ENCODE measurements at places on chromosomes 4 and X.

DNA sequence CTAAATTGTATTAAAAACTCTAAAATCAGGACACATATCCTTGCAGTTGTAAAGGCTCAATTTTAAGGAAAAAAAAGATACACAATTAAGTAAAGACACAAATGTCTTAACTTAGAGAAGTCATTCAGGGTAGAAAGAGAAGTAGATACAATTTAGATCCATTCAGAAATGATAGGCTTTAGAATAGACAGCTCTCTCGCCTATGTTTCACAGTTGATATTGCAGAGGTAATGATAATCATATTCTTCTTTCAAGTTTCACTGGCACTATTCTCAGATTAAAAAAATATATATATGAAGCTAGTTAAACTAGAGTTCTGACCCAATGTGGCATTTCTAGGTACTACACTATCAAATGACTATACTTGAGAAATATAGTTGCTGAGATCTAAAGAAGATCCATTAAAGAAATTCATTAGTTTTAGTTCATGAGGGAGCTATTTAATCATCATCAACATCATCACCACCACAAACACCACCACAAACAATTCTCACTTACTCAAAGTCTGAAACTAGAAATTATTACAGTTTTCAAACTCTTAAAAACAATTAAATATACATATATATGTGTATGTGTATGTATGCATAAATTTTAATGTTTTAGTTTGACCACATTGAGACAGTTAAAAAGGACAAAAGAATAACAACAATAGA, 93.1 kb downstream of the ANTXR2 start:
- no peak for DNase-seq

DNA sequence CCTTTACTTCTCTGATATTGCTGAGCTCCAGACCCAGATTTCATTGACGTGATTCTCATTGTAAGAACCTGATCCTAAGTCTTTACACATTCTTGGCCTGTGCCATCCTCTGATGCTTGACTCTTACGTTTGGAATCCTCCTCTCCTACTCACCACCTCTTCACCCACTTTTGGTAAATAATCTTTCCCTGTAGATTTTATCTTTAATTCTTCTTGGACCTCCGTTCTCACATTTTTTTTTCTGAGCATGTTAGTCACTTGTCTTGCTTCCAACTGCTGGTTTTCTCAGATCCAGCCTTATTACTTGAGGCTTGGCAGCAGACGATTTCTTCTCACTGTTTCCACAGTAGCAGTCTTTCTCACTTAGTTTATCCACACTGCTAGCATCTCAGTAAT, 12.4 kb upstream of the SH3RF1 start:
- no peak for DNase-seq

DNA sequence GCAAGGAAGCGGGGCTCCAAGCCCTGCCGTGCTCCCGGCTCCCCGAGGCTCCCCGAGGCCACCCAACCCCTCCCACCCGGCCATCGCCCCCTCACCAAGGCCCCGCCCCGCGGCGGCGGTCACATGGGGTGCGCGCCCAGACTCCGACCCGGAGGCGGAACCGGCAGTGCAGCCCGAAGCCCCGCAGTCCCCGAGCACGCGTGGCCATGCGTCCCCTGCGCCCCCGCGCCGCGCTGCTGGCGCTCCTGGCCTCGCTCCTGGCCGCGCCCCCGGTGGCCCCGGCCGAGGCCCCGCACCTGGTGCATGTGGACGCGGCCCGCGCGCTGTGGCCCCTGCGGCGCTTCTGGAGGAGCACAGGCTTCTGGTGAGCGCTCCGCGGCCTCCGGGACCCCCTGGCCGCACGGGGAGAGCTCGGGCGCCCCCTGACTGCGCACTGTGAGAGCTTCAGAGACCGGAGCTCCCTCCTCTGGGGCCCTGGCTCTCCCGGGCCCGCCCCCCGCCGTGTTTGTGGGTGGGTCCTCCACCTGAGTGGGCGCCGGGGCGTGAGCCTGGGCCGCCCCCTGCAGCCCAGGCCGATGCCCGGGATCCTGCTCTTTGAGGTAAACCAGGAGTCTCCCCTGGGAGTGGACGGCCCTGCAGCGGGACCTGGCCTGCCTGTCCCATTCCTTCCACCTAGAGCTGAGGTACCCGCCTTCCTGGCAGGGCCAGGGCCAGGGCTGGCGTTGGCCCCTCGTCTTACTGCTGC, at the start of gene IDUA:
IDUA (plus strand) TSS at position 166 of the 745 bp plus-strand sequence; CDS start at position 207, 41 bp downstream.
- peak; percentile 76 for DNase-seq

DNA sequence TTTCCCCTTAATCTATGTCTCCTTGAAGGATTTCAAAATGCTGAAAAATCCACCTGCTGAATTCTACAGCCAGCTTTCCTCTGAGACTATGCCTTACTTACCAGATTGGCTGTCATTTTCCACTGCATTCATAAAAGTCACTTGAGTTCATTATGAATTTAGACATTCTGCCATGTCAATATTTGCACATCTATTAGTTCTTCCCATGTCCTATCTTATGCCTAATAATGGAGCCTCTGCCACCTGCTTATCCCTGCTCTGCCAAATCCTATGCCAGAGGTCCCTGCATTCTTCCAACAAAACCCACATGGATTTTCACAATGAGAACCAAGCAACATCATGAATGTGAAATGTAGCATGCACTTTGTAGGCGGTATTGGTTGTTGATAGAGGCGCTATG, 42.6 kb downstream of the GASK1B start:
- no peak for DNase-seq

GRCh38 chr4:10018818-10019461, 2.4 kb downstream of the SLC2A9 start:
- DNase-seq, result peak; percentile 76

DNA sequence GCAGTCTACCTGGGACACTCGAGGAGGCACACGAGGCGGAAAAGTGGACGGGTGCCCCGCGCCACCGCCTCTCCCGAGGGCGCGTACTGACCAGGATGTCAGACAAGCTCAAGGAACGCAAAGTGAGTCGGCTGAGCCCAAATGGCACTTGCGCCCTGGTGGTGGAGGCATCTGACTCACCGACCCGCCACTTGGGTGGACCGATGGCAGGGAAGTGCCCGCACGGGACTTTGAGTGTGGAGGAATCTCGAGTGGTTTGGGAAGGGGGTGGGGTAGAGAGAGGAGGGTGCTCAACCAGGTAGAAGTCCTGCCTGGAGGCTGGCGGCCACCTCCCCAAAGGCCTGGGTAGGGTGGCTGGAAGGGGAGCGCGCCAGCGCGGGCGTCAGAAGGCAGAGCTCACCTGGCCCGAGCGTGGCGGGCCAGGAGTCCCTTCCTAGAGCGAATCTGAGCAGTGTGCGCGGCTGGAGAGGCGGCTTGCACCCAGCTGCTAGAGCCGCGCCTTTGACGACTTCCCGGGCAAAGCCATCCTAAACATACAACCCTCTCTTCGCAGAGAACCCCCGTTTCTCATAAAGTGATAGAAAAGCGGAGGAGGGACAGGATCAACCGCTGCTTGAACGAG, 655 bp downstream of the HELT start:
- no peak for DNase-seq

DNA sequence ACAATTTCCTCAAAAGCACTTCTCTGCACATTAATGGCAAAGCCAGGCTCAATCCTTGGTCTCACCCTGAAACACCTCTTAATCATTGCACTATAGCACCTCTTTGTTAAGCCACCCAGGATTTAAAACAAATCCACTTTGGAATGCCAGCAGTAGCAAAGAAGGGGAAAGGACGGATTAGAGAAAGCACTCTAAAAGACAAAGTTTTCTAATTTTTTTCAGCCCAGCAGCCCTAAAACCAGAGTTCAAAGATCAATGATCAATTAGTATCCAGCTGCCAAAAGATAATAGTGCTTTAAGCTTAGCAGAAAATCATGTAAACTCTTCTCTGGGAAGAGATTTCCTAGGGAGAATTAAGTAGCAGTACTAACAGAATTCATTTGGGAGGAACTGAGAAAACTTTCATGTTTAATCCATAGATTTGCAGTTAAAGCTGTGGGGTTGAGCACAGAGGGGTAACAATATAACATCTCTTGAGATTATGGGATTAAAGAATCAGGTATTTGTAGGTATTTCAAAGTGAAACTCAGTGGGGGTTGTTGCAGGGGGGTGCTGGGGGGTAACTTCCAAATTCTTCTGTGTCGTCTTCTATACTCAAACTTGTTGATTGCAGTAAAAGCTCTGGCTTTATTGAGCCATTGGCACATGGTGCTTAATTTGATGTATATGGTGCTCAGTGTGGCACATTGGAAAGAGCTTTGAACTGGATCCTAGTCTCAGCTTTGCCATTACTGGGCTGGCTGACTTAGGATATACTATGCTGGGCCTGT, 61.8 kb downstream of the LRRC66 start:
- no peak for DNase-seq

DNA sequence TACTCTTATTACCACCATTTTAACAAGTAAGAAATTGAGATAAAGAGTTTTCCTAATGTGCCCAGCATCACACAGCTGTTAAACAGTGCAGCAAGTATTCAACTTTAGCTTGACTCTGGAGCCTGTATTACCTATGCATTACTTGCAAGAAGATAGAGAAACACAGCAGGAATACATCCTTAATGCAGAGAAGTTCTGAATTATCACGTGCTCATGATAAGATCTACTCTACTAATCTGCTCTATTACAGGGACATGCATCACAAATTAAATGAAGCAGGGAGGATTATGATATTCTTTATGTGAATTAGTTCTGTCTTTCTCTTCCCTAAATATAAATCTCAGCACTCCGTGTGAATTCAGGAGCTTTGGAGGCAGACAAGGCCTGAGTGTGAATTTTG, 39.0 kb upstream of the PDGFC start:
- DNase-seq, result no peak

DNA sequence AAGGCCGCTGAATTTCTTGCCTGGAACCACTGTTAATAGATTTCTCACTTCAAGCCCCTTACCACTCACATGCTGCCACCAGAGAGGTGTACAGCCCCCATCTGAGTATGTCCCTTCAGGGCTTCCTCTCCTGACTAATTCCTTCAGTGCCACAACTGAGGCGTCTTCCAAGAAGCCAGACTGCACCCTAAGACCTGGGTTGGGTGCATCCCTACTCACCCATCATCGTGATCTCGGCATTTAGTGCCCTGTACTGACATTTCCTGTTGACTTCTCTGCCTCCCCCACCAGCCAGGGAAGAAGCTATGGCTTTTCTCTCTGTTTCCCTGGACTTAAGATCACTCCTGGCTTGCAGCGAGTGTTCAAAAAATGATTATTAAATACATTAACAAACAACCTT, 40.4 kb upstream of the MAP3K15 start:
- DNase-seq, result no peak

GRCh38 chr4:89757154-89757719, 79.7 kb downstream of the SNCA start:
- no peak for DNase-seq

DNA sequence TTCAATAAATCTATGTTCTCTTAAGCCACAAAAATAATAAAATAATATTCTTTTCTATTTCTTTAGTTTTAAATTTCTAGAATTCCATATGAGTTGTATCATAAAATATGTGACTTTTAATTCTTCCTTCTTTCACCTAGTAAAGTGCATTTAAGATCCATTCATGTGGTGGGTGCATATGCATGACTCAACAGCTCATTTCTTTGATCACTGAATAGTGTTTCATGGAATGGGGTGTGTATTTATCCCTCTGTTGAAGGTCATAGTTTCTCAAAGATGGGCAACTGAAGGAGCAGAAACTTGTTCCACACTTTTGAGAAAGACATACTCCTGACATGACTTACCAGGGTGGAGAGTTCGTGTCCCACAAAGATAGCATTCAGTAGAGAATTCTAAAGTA, 1230.3 kb upstream of the AGA start:
- no peak for DNase-seq

DNA sequence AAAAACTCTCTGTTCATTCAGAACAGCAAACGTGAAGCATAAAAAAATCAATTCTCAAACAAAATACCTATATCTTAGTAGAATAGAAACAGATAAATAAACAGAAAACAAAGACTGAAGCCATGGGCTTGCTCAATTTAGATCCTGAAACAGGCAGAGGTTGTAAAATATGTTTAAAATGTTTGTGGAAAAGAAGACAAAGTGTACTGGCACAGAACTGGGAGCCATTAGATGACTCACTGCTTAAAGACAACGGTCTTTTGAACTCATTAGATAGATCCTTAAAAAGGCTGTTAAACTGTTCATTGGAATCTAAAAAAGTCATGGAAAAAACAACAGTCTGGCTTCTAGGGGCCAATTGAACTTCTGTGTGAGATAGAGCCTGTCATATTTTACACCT, 247.0 kb upstream of the NDST4 start:
- DNase-seq, result no peak

GRCh38 chr4:160848901-160849760, 1314.7 kb downstream of the FSTL5 start:
- no peak for DNase-seq

DNA sequence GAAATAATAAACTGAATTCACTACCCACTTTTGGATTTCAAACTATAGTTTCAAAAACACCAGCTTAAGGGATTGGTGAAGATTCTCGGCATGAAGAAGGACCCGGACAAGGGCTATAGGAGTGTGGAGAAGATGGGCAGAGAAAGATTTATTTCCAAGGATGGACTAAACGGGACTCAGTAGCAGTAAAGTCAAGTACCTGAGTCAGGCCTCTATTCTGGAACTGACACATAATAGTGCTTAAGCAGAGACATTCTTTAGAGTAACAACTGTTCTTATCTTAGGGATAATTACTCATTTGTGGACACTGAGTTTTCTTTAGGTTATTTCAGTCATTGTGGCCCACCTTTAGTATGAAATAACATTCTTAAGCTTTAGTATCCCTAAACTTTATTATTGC, 134.6 kb downstream of the GATB start:
- no peak for DNase-seq

- no peak for DNase-seq
Observed at GRCh38 chr4:152973629-152974467, 37.7 kb downstream of the FHDC1 start.

DNA sequence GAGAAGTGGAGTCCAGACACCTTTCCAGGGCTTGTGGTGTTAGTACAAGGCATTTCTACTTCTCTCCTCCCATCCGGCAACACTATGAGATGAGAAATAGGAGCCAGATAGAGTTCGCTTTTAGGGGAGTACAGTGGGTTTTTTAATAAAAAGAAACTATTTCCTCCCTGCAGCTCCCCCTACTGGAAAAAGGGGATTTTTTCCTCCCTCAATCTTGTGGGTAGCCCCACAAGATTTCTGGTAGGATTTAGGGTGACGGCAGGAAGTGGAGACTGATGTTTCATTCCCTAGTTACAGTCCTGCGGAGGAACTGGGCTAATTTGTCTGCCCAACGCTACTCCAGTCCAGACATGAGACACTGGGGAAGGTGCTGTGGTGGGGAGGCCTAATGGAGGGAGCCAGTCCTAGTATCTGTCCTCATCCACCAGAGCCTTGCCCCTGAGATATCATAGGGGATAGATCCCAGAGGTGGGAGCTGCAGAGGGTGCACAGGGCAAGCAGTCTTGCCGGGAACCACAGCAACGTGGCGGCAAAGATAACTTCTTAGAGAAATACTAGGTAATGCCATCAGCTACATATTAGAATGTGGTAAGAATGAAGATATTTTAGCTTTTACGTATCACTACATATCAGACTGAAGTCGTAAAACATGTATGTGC, 45.5 kb upstream of the PRKG2 start:
- no peak for DNase-seq

GRCh38 chrX:31215277-31215815, 143.5 kb upstream of the FTHL17 start:
- DNase-seq, result no peak
